Jurkat, Clone E6-1 (cell line): ENCODE measurements at places on chromosomes 7 and 10.

DNA sequence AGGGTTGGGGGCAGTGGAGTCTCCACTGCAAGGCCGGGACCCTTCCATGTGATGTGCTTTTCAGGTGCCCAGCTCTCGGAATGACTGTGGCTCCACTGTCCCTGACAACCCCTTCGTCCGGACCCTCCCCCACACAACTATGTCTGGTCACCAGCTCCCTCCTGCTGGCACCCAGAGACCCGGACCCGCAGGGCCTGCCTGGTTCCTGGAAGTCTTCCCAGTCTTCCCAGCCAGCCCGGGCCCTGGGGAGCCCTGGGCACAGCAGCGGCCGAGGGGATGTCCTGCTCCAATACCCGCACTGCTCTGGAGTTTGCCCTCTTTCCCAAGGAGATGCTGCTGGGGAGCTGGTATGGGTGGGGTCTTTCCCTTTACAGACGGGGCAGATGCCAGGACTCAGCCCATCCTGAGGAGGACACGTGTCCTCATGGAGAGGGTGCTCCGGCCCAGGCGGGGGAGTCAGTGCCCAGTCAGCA lies 5.5 kb downstream of the ATP6V0E2 start:
- no peak for DNase-seq

- DNase-seq, result peak; percentile 14
These were observed 197.3 kb downstream of the PRPF18 start for GRCh38 chr10:13784067-13784466.

GRCh38 chr7:158409816-158410330 lies 177.8 kb downstream of the PTPRN2 start:
- no peak for DNase-seq

DNA sequence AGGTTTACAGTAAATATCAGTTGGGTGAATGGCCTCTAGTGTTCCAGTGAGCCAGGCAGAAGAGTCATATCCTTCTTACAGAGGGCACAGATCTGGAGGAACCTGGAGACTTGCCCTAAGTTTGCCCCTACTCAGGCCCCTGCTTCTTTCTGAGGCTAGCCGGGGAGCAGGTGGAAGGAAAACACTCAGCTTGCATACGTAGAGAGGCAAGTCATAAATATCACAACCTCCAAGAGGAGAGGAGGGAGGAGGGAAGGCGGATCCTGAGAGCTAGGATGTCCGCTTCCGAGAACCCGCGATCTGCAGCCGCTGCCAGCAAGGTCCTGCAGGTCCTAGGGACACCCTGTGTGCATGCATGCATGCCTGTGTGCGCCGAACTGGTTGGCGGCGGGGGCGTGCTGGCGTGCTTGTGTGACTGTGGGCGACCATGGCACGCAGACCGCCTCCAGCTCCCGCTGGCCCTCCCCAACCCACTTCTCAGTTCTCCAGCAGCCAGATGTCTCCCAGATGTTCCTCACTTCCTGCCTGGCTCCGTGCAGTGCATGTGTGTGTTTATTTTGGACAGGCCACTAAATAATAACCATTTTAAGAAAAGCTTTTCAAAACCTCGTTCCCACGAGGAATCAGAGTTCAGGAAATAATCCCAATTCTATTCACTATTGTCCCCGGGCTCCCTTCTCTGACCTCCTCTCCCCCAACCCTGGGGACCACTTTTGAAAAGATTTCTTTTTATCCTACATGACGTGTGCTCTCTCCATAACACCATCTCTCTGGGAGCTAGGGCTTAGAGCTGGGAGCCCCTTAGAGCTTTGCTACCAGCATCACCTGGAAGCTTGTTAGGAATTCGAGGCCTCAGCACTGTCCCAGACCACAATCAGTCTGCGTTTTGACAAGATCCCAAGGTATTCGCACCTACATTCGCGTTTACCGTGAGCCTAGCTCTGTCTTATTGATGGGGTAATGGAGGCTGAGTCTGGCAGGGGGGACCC lies 32.4 kb downstream of the UNC5B start:
- no peak for DNase-seq

GRCh38 chr10:81733542-81733941 lies 141.5 kb upstream of the NRG3 start:
- DNase-seq, result no peak

GRCh38 chr10:104391150-104391968 lies 37.7 kb downstream of the CFAP58 start:
- peak; percentile 76 for DNase-seq

- no peak for DNase-seq
These were observed 40.4 kb downstream of the NPVF start for GRCh38 chr7:25187932-25188331.

GRCh38 chr10:50316695-50317648 lies 65.7 kb upstream of the ASAH2 start:
- DNase-seq, result no peak

- no peak for DNase-seq
These were observed 160.4 kb upstream of the PFKP start for GRCh38 chr10:2906974-2907373.

GRCh38 chr10:126932516-126932915 lies 27.3 kb downstream of the DOCK1 start:
- DNase-seq, result no peak

GRCh38 chr7:157413881-157414701 lies 77.3 kb downstream of the DNAJB6 start:
- no peak for DNase-seq

- DNase-seq, result no peak
These were observed 135.7 kb downstream of the PDE1C start for GRCh38 chr7:31934551-31934950.

GRCh38 chr10:30830315-30831230 lies 201.0 kb upstream of the LYZL2 start:
- no peak for DNase-seq
